Osteoblast (primary cell): ENCODE measurements at places on chromosomes 2 and 18. TPM values are rescaled to one million over a fixed set of nuclear protein-coding genes. Genes with fewer than 3 reads are reported as not detected.

Gene RAX
- total RNA-seq: not detected in 2 replicates

DNA sequence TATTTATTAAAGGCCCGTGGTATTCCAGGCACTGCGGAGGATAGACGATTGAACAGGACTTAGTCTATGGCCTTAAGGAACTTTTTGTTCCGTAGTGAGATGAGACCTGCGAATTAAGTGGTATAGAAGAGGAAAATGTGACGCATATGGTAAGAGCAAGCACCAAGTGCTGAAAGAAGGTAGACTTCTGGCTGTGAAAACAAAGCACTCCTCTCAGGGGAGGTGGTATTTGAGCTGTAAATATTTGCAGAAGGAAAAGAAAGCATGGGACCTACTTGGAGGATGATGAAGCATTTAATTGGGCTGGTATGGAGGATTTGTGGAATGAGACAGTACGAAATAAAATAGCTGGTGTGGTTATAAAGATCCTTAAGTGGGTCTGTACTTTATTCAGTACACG lies 62.5 kb downstream of the GPR39 start:
- no peaks in the 10 kb centered on the region for H3K4me1 ChIP-seq
- no peaks in the 10 kb centered on the region for H3K36me3 ChIP-seq
- DNase-seq: no peak
- H3K27ac ChIP-seq: no peak overlapping the region
- no peak overlapping the region for H3K4me3 ChIP-seq

DNA sequence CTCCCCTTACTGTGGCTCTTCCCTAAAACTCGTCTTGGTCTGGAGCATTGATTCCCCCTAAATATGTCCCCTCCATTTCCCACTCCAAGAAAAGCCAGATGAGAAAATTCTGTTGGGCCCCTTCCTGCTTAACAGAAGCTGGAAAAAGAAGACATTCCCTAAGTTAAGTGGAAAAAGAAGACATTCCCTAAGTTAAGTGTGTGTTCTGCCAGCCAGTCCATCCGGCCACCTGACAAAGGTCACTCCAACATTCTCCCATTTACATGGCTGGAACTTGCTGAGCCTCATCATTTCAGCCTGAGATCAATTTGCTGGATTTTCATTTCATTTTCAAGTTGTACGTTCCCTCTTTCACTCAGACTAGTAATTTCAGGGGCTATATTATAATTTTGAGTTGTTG lies 52.0 kb downstream of the LYPD1 start:
- no peaks in the 10 kb centered on the region for H3K36me3 ChIP-seq
- no peaks in the 10 kb centered on the region for H3K27me3 ChIP-seq
- DNase-seq: no peak
- peaks cover 11% of the 10 kb centered on the region for H3K4me1 ChIP-seq
- H3K4me3 ChIP-seq: no peak overlapping the region

Gene IFIH1
- total RNA-seq: 7.2 and 9.1 TPM in 2 replicates

Gene ESCO1
- 19.9 and 21.2 TPM in 2 replicates for total RNA-seq

Gene CDK5R2
- total RNA-seq: not detected in 2 replicates
